ENCODE measurements at places on chromosomes 4 and X. TPM values are rescaled to one million over a fixed set of nuclear protein-coding genes. Genes with fewer than 3 reads are reported as not detected.

- H3K4me3 ChIP-seq, result no peak overlapping the region
- H3K36me3 ChIP-seq, result no peaks in the 10 kb centered on the region
- H3K27me3 ChIP-seq, result no peaks in the 10 kb centered on the region
- no peak overlapping the region for H3K27ac ChIP-seq
- no peaks in the 10 kb centered on the region for H3K4me1 ChIP-seq
- DNase-seq, result no peak
These were observed 45.1 kb upstream of the WDR17 start for GRCh38 chr4:176020481-176021085.

GRCh38 chr4:170079981-170080380, 9.8 kb downstream of the AADAT start:
- no peak overlapping the region for H3K27ac ChIP-seq
- peaks cover 6% of the 10 kb centered on the region for H3K36me3 ChIP-seq
- H3K4me3 ChIP-seq, result no peak overlapping the region
- no peaks in the 10 kb centered on the region for H3K4me1 ChIP-seq
- H3K27me3 ChIP-seq, result no peaks in the 10 kb centered on the region

CT45A2 gene
- total RNA-seq, result not detected

NUDT9 gene
- total RNA-seq, result 43.9 TPM

ERAS gene
- total RNA-seq, result not detected

DNA sequence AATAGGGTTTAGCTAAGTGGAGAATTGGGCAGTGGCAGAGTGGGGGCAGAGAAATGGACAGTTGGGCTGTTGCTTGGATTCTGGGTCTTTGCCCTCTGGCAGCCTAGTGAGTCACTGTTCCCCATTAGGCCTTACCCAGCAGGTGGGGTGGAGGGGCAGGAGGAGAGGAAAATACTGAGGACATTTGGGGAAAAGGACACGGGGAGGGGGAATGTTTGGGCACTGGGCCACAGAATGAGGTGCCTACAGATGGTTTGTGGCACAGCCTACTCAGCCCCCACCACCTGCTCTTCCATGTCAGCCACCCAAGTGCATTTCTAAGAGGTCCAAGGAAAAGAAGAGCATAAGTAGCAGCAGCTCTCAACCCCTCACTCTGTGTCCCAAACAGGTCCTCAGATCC, 13.0 kb downstream of the SLC16A2 start:
- H3K4me3 ChIP-seq, result no peak overlapping the region
- no peak for DNase-seq
- no peak overlapping the region for H3K27ac ChIP-seq
- H3K36me3 ChIP-seq, result no peaks in the 10 kb centered on the region
- no peaks in the 10 kb centered on the region for H3K4me1 ChIP-seq

GRCh38 chr4:33649471-33649870, 2594.8 kb downstream of the ARAP2 start:
- H3K4me1 ChIP-seq, result no peaks in the 10 kb centered on the region
- no peaks in the 10 kb centered on the region for H3K36me3 ChIP-seq
- no peak overlapping the region for H3K4me3 ChIP-seq

- no peak for DNase-seq
- no peak overlapping the region for H3K27ac ChIP-seq
- H3K27me3 ChIP-seq, result no peaks in the 10 kb centered on the region
- H3K4me1 ChIP-seq, result no peaks in the 10 kb centered on the region
- no peak overlapping the region for H3K4me3 ChIP-seq
These were observed 89.0 kb upstream of the GK2 start for GRCh38 chr4:79497001-79497400.

- no peaks in the 10 kb centered on the region for H3K36me3 ChIP-seq
- no peak overlapping the region for H3K4me3 ChIP-seq
- peaks cover 6% of the 10 kb centered on the region for H3K4me1 ChIP-seq
- H3K27me3 ChIP-seq, result no peaks in the 10 kb centered on the region
- no peak for DNase-seq
These were observed 52.7 kb downstream of the DCLK2 start for GRCh38 chr4:150130933-150131332.

RPL39 gene
- 1,275 TPM for total RNA-seq

Data from upper lobe of right lung (tissue), 1 donor.